Stimulated activated CD4-positive, alpha-beta T cell treated with anti-CD3 and anti-CD28 coated beads, Interleukin-1b, Interleukin-23, amount 100 ng/mL, for 1 hour (primary cell): ENCODE measurements at places on chromosomes 7 and 10.

- DNase-seq = no peak
Measured at GRCh38 chr7:77281780-77282478, 82.3 kb upstream of the FGL2 start.

DNA sequence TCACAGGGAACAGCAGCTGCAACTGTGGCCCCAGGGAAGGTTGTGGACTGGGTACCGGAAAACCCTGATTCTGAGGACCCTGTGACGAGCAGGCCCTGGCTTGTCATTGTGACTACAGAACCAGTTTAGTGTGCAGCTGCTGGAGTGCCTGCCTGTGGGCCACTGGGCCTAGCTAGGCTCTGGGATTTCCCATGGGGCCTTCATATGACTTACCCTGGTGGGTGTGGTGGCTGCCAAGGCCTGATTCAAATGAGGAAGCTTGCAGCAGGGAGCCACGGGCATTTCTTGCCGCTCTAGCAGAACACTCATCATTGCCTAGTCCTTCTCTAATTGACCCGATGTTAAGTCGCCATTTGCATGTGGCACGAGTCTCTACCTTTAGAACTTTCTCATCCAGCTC is 14.7 kb upstream of the CAMK2G start:
- DNase-seq = no peak

DNA sequence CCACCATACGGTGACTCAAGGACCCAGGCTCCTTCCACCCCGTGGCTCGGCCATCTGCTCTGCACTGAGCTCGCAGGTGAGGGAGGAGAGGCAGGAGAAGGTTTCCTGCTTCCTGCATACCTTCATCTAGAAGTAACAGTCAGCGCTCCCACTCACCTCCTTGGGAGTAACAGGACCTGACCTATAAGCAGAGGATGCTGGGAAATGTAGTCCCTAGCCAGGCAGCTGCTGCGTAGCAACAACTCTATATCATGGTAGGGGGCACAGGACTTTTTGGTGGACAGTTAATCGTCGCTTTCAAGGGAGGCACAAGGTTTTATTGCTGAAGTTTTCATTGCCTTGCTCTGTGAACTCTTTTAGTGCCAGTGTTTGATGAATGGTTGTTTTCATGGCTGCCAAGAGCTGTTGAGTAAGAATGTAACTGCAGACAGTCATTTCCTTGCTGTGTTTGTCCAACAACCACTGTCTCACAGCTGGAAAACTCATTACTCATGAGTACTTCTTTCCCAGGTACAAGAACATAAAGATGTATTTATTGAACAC is 10.2 kb upstream of the ZFYVE27 start:
- DNase-seq = no peak

GRCh38 chr7:55481155-55481554 is 91.1 kb downstream of the VOPP1 start:
- no peak for DNase-seq

GRCh38 chr7:34584526-34584925 is 73.5 kb upstream of the NPSR1 start:
- DNase-seq = no peak

GRCh38 chr10:102141583-102142107 is 8.8 kb downstream of the PPRC1 start:
- no peak for DNase-seq

DNA sequence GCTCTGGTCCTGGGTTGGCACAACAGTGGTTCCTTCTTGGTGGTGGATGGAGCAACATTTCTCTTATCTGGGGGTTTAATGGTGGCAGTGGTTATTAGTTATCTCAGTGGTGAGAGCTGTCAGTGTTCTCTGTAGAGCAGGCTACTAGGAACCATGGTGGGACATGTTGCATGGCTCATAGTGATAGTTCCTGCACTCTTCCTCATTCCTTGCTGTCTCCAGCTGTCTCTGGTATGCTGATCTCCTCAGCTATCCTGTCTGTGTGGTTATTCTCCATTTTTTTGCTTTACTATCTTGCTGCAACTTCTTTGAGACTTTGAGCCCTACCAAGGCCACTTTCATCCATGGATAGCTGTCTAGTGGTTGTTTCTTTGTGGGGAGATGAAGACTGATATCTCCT is 44.0 kb downstream of the CCDC7 start:
- no peak for DNase-seq

DNA sequence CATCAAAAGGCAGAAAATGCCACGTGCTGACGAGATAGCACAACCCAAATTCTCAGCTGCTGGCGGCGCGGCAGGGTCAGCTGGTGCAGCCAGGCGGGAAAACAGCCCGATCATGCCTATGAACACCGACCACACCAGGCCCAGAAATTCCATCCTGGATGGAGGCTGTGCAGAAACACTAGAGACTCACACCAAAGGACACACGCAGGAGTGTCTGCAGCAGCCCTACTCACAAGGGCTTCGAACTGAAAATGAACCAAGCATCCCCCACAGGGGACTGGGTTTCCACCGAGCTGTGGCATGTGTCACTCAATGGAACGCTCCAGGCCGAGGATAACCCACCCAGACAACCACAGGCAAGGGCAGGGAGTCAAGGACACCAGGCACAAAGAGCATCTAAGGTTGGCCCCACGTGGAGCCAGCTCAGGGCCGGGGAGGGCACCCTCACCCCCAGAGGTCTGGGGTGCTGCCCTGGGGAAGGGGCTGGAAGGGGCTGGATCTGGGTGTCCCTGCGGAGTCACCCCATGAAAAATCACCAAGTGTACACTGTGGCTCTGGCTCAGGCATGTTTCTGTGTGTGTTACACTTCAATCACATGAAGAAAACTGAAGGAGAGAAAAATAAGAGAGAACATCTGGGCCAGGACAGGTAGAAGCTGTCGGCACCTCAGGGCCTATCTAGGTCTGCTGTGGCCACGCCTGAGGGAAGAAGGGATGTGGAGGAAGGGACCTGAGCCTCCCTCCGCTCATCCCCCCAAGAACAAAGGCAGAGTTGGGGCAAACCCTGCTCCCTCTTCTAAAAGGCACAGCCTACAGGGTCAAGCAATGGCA is 33.0 kb downstream of the RASGEF1A start:
- DNase-seq = no peak

DNA sequence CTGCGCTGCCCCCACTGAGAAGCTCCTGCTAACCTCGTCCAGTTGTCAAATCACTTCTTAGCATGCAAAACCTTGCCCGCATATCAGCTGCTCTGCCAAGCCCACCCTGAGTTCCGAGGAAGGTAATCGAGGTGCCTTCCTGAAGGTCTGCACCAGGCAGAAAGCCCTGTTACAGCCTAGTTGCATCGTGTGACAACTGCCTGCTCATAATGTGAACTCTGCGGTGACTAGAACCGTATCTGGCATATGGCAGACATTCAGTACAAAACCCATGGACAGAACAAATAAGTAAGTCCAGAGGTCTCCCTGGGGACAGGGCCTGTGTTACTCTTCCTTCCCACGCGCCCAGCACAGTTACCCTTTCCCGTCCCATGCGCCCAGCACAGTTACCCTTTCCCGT is 394.3 kb downstream of the DNAJB6 start:
- DNase-seq = no peak

GRCh38 chr7:1695800-1696454 is 25.9 kb downstream of the ELFN1 start:
- no peak for DNase-seq

DNA sequence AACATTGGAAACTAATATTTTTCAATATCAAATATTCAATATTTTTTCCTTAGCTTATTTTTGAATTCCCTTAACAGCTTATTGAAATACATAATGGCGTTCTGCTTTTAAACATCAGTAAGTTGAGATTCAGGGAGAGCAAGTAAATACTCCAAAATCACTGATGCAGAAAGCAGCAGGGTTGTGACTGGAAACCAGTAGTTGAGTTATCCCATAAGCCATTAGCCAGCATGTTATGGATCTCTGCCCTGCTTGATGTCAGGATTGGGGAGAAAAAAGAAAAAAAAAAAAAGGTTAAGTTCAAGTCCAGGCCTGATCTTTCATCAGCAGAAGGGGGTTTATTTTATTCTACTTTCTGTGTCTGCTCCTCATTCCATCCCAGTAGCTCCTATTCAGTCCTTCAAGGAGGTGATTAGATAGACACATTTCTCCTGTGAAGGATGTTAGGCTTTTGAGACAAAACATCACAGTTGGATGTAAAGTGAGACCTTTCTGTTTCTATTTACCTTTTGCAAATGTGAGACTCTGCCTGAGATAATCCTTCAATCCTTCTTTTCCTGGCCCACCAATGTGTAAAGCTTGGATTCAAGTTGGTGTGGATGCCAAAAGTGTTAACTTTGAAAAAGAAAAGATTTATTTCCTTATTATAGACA is 110.9 kb upstream of the HDAC9 start:
- DNase-seq = no peak

GRCh38 chr10:78309536-78310237 is 276.0 kb downstream of the RPS24 start:
- no peak for DNase-seq

DNA sequence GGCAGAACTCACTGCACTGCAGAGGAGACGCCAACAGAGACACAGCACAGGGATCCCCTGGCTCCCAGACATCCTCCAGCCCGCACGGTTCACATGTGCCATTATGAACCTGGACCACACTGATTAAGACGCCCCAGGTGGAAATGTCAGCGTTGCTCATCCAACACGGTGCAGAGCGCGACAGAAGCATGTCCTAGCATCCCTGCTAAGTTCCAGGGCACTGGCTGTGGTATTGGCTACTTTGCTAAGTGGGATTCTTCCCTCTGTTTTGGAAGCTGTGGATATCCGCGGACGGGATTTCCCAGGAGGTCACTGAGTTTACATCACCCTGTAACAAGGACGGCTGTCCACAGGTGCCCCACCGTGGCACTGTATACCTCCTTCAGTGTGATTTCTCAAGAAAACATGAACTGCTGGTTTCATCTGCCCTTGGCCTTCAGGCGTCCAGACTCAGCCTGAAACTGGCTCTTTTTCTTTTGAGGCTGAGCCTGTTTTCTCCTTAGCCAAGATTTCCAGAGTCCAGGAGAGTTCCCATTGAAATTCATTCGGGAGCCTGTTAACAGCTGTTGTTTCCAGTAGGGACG is 324.0 kb downstream of the WDR37 start:
- DNase-seq = no peak

- no peak for DNase-seq
Measured at GRCh38 chr10:36880898-36881297, 244.5 kb upstream of the ANKRD30A start.

DNA sequence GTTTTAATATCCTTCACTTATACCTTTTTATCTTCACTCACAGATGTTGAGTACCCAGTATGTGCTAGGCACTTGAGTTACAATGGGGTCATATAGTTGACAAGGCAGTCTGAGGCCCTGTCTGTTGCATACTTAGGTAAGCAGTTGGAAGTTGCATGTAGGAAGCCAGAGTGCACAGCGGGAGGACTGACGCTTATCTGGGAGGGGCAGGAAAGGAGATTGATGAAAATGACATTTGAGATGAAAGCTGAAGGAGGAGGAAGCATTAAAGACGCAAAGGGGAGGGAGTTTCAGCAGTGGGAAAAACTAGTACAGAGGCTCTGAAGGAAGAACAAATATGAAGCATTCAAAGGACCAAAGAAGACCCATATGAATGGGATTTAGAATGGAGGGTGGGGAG is 266.2 kb downstream of the HTR7 start:
- DNase-seq = no peak

- DNase-seq = no peak
Measured at GRCh38 chr10:24911029-24911428, 41.4 kb downstream of the PRTFDC1 start.
